ENCODE measurements at places on chromosomes 7 and 10.

DNA sequence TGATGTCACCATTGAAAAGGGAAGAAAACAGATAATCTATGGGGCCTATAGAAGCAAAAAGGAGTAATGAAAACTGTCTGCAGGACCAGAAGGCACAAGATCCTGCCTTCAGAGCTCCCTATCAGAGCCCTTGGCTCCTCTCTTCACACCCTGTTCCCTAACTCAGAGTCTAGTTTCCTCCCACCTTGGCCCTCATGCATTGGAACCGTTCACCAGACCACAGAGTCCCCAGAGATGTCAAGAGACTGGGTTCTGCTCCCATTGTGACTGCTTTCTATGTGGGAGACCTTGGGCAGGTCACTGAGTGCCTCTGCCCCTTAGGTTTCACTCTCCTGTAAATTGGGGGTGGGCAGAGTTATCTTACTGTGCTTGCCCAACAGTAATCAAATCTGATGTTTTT, 80.1 kb upstream of the RPA3 start:
- no peak for DNase-seq

GRCh38 chr7:4682621-4683042, 537 bp downstream of the FOXK1 start:
- peak; percentile 46 for DNase-seq

GRCh38 chr10:49605216-49605938, 4.7 kb upstream of the SLC18A3 start:
- peak; percentile 12 for DNase-seq

- DNase-seq = no peak
Measured at GRCh38 chr7:30019960-30020359, 6.5 kb downstream of the FKBP14 start.

DNA sequence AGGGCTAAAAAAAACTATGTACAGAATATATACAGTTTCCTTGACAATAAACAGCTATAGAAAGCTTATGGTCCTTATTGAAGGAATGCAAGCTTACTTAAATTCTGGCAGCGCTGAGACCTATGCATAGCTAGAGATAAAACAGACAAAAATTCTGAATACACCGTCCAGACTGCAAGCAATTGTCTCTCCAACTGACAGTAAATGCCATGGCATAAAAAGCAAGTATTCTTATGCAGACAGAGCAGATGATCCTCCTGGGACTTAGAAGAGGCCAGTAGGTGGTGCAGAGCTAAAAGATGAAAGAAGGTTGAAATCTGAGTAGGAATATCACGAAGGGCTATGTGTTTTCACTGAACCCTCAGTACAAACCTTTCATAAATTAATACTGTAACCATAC, 157.0 kb upstream of the CACNA2D1 start:
- DNase-seq = no peak

DNA sequence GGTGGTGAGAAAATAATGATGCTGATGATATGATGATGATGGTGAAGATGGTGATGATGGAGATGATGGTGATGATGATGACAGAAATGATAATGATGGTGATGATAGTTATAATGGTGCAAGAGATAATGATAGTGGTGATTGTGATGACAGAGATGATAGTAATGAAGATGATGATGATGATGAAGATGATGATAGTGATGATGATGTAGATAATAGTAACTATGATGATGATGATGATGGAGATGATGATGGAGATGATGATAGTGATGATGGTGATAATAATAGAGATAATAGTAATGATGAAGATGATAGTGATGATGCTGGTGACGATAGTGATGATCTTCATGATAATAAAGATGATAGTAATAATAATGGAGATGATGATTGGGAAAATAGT, 22.2 kb downstream of the ABCA13 start:
- no peak for DNase-seq

GRCh38 chr7:150586068-150586784, 19.0 kb downstream of the GIMAP4 start:
- no peak for DNase-seq

- no peak for DNase-seq
Measured at GRCh38 chr10:60427709-60428386, 38.2 kb upstream of the ANK3 start.

DNA sequence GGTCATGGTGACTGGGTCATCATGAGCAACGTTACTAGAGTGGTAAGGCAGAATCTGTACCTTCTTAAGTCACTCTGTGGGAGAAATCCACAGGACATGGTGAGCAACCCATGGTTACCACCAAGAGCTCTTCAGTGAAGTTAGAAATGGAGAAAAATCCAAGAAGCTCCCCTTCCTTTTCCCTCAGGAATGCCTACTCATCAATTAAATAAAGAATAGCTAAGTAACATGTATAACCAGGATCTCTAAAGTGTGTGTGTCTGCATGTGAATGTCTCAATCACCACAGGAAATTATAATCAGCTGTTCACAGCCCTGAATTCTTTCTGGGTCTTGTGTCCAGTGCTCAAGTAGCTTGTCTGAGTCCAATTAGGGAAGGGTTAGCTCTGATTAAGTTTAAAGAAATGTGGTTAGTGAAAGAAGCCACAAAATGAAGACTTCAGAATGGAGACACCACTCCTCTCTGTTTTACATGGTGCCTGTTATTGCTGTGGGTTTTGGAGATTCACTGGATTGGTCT, 73.2 kb downstream of the SEM1 start:
- no peak for DNase-seq

- no peak for DNase-seq
Measured at GRCh38 chr7:145884716-145885514, 231.7 kb upstream of the CNTNAP2 start.

DNA sequence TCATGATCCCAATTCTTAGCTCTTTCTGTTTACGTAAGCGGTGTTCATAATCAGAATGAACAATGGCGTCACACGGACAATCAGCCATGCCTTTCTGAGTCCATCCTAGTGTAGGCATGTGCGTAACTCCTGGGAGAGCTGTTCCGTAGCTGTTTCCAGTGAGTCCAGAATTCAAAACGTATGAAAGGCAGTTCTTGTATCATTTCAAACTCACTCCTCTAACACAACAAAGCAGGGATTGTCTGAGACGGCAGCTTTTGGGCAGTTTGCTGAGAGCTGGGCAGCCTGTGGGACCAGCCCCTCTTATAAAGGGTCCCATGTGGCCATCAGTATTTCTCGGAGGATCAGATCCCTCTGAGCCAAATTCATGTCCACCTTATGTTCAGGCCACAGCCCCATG, 43.4 kb downstream of the PSPH start:
- no peak for DNase-seq

GRCh38 chr7:50803359-50804337, 21.0 kb upstream of the GRB10 start:
- no peak for DNase-seq

- no peak for DNase-seq
Measured at GRCh38 chr10:89588671-89589070, 53.3 kb upstream of the SLC16A12 start.

DNA sequence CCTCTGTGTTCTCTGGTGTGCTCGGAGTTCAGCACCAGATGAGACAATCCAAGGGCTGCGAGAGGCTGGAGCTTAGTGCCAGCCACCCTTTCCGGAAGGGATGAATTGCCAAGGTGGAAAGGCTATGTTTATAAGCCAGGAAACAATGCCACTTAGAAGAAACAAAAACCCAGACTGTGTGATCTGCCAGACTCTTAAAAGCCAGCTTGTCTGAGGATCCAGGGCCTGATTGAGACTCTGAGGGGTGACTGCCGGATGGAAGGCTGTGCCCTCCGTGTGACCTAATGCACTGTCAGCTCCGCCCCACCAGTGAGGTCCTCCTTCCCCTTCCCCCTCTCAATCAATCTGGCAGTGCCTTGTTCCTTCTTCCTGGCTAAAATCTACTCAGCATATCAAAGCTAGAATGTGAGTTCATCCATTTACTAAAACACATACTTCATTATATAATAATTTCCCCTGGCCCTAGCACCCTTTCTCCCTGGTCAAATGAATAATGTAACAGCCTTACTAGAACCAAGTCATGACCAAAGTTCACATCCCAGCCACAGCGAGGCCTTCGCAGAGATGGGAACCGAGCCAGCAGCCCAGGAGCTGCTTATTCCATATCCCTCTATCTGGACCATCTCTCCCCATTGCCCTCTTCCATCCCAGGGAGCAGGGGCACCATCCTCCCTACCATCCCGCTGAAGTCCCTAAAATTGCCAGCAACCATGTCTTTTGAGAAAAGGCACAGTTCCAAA, 25.5 kb downstream of the FAM107B start:
- no peak for DNase-seq

GRCh38 chr10:111973306-111973705, 210.3 kb downstream of the GPAM start:
- DNase-seq = no peak

GRCh38 chr7:105759670-105760550, 116.5 kb downstream of the ATXN7L1 start:
- no peak for DNase-seq

GRCh38 chr10:2399482-2399881, 662.2 kb upstream of the ADARB2 start:
- DNase-seq = no peak

GRCh38 chr10:100792574-100792973, 47.2 kb downstream of the PAX2 start:
- no peak for DNase-seq

GRCh38 chr7:2757361-2757903, 69.4 kb downstream of the AMZ1 start:
- DNase-seq = no peak

DNA sequence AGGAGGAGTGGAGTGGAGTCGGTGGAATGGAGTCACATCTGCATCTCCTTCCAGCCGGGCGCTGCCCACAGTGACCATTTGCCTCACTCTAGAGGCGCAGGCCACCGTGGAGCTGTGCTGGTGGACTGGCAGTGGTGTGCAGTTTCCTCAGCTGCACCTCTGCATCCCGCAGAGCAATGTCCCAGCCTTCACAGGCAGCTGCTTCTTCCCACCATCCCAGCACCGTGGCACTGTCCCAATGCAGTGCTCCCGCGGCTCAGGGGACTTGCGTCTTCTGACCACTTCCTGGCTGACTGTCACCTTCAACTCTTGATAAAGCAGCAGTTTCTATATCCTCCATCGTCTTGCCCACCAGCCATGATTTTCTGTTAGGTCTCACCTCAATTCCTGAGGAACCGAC, 90.3 kb upstream of the SFMBT2 start:
- no peak for DNase-seq

DNA sequence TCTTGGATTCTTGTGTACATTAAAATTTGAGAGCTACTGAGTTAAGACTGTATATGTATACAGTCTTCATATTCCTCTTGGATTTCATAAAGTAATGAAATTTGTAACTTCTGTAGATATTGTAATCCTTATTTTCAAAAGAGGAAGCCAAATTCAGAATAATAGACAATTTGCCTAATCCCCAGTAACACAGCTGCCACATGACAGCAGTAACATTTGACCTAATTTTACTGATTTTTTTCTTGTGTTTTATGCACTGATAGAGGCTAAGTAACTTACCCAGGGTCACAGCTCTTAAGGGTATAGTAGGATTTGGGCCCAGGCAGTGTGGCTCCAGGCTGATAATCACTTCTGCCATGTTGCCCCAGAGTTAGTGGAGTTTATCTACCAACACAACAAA, 40.4 kb upstream of the IL6 start:
- DNase-seq = no peak

GRCh38 chr10:70135046-70135445, 2.4 kb upstream of the AIFM2 start:
- no peak for DNase-seq

GRCh38 chr10:43076311-43076875, 476 bp upstream of the RET start:
- no peak for DNase-seq

DNA sequence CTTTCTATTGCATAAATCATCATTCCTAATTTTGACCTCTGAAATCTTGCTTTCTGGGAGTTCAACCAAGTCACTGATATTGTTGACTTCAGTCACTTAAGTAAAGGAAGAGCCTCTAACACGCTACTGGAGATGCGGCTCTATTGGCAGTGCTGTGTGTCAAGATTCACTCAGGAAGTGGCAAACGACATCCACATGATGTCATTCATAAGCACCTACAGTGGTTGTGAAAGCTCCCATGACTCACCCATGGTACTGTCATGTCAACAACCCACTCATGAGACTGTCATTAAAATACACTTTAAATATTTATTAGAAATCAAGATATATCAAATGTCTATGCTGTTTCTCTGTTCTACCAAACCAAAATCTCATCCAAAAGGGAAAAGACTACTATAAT, 52.5 kb upstream of the LHFPL3 start:
- no peak for DNase-seq

DNA sequence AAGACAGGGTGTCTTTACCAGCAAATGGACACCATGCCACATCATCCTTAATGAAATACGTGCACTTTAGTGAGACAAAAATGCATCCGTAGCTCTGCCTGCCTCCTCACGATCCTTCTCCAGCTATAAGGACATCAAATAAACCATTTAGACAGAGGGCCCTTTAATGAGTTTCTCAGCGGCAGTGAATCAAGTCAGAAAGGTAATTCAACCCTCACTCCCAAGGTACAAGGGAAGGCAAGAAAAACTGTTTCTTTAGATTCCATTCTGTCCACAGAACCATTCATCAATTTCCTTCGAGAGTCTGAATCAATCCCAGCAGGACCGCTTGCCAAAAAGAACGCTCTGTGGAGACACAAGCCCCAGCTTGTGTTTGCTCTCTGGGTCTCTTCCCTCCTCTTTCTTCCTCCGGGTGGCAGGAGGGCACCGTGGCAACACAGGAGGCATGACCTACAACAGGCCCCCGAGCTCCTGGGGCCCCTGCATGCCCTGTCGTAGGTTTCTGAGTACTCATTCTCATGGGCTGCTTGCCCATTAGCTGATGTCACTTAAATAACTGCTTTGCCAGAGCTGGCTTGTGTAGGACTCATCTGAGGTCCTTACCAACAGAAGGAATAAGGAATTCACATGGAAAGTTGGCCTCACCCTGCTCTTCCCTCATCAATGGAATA, 297.8 kb upstream of the PRKCQ start:
- no peak for DNase-seq

GRCh38 chr10:121252756-121253155, 345.5 kb downstream of the FGFR2 start:
- DNase-seq = no peak

- DNase-seq = no peak
Measured at GRCh38 chr7:159026271-159027055, 118.2 kb downstream of the VIPR2 start.

- no peak for DNase-seq
Measured at GRCh38 chr10:113916053-113916452, 61.6 kb downstream of the NHLRC2 start.

DNA sequence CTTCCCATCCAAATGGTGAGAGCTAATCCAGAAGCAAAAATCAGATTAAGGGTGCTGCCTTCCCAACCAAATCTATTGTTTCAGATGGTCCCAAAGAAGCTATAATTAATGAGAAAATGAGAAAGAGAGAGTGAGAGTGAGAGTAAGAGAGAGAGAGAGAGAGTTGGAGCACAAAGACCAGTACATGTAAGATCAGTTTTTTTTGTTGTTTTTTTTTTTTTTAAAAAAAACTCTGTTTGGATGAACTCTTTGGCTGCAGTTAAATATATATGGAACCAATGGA, 305.6 kb downstream of the PTEN start:
- DNase-seq = no peak
